ENCODE measurements at places on chromosomes 13 and 19.
A peak's percentile ranks its signal among the peaks of the same experiment; 100 is the strongest.

DNA sequence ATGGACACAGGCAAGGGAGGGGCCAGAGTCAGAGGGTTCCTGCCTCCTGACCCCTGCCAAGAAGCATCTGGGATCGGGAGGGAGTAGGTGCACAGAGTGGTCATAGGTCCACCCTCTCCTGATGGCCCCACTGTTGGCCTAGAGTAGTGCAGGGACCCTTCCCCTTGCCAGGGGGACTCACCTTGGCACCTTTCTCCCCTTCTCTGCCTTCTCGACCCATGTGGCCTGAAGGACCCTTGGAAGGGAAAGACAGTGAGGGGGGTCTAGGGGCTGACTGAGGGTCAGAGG is 33.3 kb upstream of the OLFM2 start:
- DNase-seq = no peak

DNA sequence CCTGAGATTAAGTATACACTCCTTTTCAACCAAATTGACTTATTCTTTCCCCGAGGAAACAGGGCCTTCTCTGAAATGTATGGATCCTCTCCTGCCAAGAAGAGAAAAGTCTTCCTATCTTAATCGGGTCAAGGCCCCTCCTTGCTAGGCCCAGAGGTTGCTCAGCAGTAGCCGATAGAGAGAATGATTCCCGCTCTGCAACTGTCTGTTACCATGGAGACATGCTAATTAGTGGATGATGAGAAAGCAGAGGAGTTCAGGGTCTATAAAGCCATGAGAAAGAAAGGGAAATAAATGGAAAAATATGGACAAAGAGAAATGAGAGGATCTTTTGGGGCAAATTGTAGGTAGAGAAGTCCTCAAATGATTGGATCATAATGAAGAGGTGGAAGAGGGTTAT is 103.5 kb downstream of the POU4F1 start:
- no peak for DNase-seq

- DNase-seq = peak; percentile 36
Measured at GRCh38 chr13:98216135-98216565, 39.1 kb upstream of the RNF113B start.

DNA sequence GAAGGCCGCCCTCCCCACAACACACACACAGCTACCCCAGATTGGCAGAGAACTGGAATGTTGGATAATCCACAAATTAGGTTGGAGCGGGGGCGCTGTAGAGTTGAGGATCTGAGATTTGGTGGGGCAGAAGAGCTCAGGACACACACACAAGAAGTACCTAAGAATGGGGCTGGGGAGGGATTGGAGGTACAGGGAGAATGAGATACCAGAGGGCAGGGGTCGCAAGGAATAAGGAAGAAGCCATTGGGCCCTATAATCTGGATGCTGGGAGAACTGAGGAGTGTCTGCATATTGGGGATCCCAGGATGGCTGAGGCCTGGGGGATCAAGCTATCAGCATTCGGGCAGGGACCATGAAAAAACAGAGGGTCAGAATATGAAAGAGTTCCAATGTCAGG is 11.5 kb downstream of the SYT3 start:
- no peak for DNase-seq

GRCh38 chr13:23730251-23730650 is 158.9 kb downstream of the MIPEP start:
- no peak for DNase-seq

GRCh38 chr19:31572102-31572975 is 223.1 kb upstream of the TSHZ3 start:
- DNase-seq = no peak

DNA sequence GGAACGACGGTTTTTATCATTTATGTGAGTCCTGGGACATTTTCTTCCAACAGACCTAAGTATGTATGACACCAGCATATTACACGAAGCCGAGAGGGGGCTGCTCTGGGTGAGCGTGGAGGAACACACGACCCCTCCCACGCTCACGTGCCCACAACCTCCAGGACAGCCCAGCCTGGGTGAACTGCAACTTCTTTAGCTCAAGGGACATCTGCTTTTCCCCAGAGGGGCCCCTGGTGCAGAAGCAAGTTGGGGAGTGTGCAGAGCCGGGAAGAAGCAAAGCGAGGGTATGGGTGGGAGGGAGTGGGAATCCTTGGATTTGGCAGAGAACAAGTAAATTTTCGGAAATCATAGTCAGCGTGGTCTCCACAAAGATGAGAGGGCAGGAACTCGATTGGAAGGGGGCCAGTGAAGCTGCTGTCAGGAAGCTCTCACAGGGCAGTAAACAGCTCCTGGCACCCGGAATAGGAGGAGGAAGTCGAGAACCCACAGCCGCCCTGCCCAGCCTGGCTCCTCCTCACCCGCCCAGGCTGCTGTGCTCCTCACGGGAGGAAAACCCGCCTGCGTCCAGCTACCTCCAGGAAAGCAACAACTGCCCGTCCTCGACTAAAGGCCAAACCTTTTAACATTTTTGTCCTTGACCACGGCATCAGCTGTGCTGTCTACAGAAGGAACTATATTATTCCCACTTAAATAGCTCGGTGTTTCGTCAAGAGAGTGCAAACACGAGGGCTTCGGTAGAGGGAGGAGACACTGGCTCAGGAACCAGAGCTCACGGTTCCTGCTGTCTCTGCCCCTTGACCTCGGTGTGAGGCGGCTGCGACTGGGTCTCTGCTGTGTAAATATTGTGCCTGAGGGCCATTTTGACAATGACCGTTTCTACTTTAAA is 17.2 kb upstream of the CFAP97D2 start:
- no peak for DNase-seq

DNA sequence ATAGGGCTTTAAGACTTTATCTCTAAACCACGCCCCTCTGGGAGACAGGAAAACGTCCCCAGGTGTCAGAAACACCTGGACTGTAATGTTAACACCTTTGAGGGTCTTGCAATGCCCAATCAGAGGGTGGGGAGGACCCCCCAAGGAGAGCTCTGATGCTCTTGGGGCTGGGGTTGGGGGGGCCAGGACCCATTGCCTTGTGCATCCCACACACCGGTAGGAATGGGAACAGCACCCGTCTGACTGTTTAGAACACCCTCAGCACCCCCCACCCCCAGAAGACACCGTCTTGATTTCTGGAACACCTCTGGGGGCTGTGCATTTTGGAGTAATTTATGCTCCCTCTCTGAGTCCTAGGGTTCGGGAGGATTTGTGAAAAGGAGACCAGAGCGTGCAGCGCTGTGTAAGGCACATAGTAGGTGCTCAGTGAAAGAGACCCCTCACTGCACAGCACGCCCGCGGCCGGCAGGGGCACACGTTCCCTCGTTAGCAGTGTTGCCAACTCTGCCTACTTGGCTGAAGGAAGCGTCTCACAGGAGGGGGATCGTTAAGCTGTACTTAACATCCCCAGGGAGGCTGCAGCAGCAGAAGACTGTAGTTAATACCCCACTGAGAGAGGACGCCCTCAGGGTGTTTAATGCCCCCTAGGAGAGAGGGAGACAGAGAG is 2.8 kb upstream of the ERFL start:
- DNase-seq = no peak

Measured in 8988T (cell line).